ENCODE measurements at places on chromosomes 11 and 22.

- no peak for DNase-seq
Observed at GRCh38 chr11:108663154-108663877, 1.6 kb upstream of the DDX10 start.

- no peak for DNase-seq
Observed at GRCh38 chr11:103601225-103601846, 435.1 kb upstream of the DDI1 start.

- no peak for DNase-seq
Observed at GRCh38 chr22:36907253-36908195, 5.9 kb upstream of the CSF2RB start.

GRCh38 chr22:49824936-49825335 is 2.7 kb downstream of the BRD1 start:
- DNase-seq = no peak

DNA sequence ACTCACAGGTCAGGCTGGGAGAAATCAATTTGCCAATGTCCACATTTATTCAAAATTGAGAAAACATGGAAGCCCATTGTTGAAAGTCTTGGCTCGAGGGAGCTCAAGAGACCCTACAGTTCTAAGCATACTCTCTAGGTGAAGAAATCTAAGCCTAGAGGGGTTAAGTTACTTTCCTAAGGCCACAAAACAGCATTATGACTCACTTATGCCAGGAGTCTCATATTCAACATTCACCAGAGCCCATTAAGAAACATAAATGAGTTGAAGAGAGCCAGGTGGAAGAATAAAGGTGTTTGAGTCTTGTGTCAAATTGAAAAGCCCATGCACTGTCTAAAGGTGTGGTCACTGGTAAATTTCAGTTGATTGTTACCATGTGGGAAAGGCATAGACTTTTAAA is 108.1 kb downstream of the INSC start:
- no peak for DNase-seq

- DNase-seq = no peak
Observed at GRCh38 chr11:7793233-7793632, 3.5 kb downstream of the OR5P2 start.

GRCh38 chr11:80849253-80849652 is 1408.4 kb upstream of the TENM4 start:
- no peak for DNase-seq

All from osteocyte (in vitro differentiated cells).